ENCODE measurements at places on chromosomes 5 and 9. TPM values are rescaled to one million over a fixed set of nuclear protein-coding genes. Genes with fewer than 3 reads are reported as not detected.
A peak's percentile ranks its signal among the peaks of the same experiment; 100 is the strongest.

DNA sequence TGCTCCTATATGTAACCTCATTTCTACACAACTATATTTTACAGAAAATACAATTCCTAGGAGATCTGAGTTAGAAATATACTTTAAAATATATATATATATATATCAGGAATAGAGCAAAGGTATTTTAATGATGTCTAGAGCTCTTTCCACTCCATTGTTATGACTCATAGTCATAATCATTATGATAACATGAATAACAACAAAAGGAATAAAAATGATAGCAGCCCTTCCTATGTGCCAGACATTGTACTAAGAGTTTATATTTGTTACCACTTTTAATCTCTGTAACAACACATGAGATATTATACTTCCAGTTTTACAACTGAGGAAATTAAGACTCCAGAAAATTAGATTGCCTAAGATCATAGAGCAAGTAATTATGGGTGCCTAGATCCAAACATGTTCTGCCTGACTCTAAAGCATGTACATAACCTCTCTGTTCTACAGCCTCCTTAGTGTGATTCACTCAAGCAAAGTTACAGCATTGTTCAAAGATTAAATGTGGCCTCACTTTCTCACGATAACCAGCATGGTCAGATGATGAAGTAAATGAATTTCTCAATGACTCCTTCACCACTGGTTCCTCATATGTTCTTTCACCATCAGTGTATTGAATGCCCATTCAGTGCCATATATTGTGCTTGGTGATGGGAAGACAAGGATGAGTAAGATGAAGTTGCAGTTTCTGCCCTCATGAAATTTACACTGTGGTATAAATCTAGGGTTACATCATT lies 452.1 kb downstream of the EFNA5 start:
- DNase-seq = peak; percentile 92

- DNase-seq = peak; percentile 38
Observed at GRCh38 chr5:168404365-168404764, 81.9 kb upstream of the RARS1 start.

- DNase-seq = no peak
Observed at GRCh38 chr9:79264511-79265355, 307.0 kb upstream of the TLE4 start.

DNA sequence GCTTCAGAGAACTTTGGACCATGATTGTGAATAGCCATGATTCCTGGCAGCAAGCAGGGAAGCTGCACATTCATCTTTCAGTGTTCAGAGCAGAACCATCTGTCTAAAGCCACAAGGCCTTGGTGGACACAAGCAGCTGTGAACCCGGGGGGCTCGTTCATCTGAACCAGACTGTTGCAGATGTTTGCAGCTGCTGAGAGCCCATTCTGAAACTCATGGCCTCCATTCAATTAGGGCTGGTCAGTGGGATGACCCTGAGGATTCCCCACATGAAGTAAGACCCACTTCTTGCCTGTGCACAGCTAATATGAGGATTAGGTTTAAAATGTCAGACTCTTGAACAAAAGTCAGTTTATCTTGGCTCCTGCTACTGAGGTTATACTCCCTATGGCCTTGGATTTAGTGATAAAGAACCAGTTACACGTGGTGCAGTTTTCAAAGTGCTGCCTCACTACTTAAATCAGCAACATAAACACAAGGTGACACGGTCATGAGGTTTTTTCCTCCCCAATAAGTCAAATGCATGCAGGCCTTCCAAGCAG lies 109.8 kb upstream of the IFNK start:
- no peak for DNase-seq

Gene DMRT3
- total RNA-seq = not detected

Gene SPAG8
- 0.26 TPM for total RNA-seq

Gene PIP5KL1
- 2.1 TPM for total RNA-seq

Gene IFNA21
- not detected for total RNA-seq

Gene MARCHF11
- total RNA-seq = not detected
